ENCODE measurements at places on chromosomes 13 and 19.

DNA sequence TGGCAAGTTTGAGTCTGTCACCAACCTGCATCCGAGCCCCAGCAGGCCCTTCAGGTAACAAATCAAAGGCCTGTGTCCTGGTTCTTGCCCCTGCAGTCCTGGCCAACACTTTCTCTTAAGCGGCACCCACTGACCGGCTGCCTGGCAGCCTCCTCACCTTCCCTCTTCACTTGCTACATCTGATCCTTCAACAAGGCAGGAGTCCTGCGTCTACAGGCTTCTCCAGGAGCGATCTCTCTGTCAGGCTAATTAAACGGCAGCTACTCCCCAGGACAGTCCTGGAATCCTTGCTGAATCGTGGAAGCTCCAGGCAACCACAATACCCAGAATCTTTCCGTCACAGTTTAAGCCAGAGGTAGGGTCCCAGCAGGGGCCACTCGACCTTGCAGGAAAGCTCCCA is 41.1 kb upstream of the GAS6 start:
- DNase-seq = no peak

GRCh38 chr13:96946709-96947311 is 47.5 kb downstream of the OXGR1 start:
- DNase-seq = no peak

- peak; percentile 96 for DNase-seq
Observed at GRCh38 chr13:109840201-109840892, 54.0 kb upstream of the IRS2 start.

DNA sequence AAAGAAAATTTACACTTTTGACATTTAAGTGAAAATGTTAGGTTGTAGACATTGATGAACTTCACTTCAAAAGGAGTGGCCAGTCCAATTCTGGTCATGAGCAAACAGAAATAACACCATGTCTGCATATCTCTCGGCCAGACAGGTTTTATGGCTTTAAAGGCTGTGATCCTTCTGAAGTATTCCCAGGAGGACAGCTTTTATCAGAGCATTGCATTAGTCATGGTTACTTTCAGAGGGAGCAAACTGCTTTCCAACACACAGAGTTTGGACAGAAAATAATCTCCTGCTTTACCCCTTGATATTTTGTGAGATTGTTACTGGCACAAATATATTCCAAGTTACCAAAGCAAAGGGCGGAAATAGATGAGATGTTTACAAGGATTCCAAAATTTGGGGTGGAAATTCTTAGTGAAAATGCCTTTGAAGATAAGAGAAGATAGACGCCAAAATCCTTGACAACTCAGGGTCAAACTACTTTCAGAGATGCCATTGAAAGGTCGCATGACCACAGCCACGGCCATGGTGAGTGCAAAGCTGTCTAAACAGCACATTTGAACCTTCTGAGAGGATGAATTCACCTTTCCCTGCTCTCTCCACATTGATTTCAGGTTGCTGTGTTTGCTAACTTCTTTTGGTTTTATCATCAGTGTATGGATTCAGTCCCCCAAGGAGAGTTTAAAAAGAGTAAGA is 584.5 kb upstream of the SGCG start:
- no peak for DNase-seq

DNA sequence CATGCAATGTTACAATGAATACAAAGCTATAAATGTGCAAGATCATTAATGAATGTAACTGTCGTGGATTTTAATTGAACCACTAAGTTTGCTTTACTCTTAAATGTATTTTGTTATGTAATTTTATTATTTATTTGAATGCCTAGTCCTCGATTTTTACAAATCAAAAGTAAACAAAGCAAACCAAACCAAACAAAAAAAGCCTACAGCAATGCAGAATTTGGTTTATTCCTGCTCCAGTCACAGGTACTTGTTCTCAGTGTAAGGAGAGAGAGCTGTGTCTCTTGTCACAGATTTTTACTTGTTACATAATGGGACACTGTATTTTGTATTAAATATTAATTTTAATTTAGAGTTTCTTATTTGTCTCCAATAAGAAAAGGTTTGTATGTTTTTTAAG is 584.3 kb upstream of the SLITRK6 start:
- no peak for DNase-seq

DNA sequence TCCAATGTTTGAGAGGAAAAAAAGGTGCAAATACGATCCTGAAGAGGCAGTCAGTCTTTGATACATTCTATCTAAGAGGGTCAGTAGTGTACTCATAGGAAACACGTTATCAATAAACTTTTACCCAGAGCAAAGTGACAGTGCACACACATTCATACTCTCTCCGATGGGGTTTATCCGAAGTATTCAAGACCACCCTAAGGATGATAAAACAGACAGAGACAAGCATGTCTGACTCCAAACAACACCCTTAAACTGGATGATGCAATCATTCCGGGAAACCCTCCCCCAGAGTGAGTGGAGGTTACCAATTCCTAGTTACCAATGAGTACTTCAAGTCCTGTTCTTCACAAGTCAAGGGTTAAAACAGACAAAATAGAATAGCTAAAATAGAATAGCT is 79.1 kb downstream of the DNAJC3 start:
- DNase-seq = no peak

DNA sequence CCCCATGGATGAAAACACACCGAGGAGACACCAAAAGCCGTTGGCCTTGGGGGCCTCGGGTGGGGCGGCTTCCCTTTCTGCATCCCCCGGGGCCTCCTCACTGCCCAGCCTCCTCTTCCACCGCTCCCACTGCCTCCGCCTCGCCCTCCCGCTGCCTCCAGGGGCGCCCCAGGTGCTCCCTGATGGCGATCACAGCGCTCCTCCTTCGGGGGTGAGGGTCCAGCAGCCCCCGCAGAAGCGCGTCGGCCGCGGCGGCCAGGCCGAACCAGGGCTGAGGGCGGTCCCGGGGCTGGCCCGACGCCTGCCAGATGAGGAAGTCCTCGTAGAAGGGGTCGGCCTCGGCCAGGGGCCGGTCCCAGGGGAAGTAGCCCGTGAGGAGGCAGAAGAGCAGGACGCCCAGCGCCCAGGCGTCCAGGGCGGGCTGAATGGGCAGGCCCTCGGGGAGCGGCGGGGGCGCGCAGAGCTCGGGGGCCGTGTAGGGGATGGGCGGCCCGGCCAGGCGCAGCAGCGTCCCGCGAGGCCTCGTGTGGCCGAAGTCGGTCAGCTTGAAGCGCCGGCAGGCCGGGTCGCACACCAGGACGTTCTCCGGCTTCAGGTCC is 7.2 kb downstream of the SBK2 start:
- DNase-seq = no peak

DNA sequence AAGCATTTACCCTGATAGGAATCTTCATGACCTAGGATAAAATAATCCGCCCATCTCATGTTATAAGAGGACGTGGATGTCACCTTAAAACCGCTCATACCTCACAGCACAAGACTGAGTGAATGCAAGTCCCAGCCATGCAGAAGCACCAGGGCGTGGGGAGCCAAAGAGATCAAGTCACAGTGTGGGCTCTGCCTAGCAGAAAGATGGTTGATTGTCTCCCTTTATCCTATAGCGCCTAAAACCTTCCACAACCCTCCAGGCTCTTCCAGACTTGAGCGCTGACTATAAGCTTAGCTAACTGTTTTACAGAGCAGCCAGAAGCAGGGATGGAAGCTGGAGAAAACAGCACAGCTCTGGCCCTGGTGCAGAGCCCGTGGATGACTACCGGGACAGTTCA is 6.8 kb upstream of the ANKRD10 start:
- DNase-seq = no peak

- DNase-seq = peak; percentile 49
Observed at GRCh38 chr19:54133312-54133956, 4.1 kb upstream of the CNOT3 start.

DNA sequence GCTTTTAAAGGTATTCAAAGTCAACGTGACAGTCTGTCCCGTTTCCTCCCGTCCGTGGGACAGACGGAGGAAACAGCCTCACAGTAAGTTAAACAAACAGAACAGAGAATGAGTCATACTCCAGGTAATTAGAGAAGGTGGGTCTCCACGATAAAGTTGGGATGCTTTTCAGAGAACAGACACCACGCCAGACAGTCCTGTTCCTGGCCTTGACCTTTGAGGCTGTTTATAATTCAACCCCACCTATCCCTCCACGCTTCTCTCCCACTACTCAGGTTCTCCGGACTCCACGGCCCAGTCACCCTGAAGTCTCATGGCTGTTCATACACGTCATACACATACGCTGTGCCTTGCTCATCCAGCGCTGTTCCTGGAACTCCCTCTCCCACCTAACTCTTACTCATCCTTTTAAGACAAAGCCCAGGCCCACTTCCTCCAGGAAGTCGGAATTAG is 42.5 kb downstream of the ARHGEF18 start:
- DNase-seq = no peak

DNA sequence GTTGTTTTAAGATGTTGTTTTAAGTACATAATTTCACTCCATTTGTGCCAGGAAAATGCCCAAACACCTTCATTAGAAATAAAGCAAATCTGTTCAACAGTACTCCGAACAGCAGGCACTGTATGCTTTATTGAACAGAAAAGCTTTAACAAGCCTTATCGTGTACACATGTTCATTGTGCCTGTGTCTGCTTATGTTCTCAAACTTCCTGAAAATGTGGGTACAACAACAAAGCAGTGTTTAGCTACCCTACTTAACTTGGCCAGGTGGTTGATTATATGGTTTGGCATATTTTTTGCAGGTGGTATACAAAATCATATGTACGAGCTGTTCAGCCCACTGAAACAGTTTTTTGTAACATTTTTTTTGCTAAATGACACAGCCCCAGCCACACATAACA is 718.0 kb downstream of the DACH1 start:
- no peak for DNase-seq

- DNase-seq = no peak
Observed at GRCh38 chr13:19781526-19781925, 1.2 kb downstream of the PSPC1 start.

DNA sequence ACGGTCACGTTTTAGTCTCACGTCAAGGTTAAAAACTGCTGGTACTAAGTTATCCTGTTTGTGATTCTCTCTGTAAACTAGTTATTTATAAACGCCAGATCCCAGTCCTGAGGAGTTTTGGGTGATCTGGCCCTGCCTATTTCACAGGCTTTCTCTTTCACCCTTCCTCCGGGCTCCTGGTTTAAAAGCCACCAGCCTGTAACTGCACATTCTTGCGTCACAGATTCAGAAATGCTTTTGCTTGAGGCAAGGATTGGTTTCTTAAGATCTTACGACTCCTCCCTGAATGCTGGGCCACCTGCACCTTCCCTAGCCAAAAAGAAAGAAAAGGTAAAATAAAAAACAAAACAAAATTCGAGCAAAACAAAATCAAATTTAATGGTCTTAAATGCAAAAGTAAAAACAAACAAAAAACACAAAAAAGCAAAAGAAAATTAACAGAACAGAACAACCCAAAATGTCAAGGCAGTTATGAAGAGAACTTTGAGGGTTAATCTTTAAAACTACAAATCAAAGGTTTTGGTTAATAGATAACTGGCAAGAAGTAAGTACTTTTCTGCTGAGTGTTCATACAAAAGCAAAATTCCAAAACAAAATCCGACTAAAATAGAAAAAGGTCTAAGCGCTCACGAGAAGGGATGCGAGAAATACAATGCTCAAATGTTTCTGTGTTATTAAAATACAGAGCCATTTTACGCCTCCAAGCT is 18.6 kb upstream of the TIMM44 start:
- DNase-seq = peak; percentile 23

GRCh38 chr13:41345165-41345913 is 34.3 kb downstream of the NAA16 start:
- no peak for DNase-seq

DNA sequence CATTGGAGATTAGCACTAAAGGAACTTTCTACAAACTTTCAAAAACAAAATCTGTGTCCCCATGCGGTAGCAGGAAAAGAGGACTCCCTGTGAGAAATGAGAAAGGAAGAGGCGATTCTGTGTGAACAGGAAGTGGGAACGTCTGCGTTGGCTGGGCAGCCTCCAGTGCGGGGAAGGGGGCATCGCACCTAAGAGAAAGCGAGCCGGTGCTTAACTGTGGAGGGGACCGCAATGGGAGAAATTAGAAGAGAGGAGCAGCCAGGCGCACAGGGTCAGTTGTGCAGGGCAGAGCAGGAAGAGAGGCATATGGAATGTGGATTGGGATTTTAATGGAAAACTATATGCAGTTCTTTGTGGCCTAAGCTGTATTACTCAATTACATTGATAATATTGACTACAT is 77.4 kb upstream of the DOCK9 start:
- DNase-seq = no peak

GRCh38 chr19:41114132-41114531 is at the start of gene CYP2F1:
Gene CYP2F1, plus strand, starts transcription at chr19:41114432. Its CDS starts 1,757 bp downstream, at chr19:41116189.
- no peak for DNase-seq

DNA sequence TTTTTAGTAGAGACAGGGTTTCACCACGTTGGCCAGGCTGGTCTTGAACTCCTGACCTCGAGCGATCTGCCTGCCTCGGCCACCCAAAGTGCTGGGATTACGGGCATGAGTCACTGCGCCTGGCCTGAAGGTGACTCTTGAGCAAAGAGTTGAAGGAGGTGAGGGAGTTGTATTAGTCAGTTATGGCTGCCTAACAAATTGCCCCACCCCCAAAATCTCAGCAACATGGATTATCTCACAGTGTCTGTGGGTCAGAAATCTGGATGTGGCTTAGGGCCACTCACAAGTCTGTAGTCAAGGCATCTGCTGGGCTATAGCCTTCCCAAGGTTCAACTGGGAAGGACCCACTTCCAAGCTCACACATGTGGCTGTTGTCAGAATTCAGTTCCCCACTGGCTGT is 52.8 kb upstream of the ADGRE5 start:
- no peak for DNase-seq

DNA sequence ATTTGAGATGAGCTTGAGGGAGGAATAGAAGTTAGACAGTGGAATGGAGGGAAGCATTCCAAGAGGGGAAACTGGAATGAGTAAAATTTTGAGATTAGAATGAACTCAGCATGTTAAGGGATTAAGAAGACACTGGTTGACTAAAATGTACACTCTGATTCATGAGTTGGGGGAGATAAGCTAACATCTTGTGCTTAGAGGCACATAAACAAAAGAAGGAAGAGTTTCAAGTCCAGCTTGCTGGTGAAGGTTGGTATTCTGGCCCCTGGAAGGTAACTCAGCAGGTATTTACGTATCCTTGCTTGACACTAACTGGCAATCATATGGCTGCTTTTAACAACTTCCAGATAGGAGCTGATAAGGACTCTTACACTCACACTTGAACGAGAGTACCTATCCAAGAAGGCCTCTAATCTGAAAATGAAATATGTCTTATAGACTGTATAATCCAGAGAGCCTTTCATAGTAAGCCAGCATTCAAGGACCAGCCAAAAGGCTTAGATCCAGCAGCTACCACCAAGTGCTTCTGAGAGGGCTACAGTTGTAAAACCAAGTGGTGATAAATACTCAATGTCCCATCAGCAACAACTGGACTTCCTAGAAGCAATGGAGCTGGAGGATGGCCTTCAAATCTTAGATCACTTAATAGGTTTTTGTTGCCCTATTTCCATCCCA is 149.7 kb upstream of the SERP2 start:
- DNase-seq = no peak

- DNase-seq = peak; percentile 32
Observed at GRCh38 chr19:48203222-48203793, 32.8 kb downstream of the ZSWIM9 start.

GRCh38 chr19:30224689-30225606 is 147.2 kb upstream of the ZNF536 start:
- DNase-seq = no peak

Data from MV-4-11 (cell line).